ENCODE measurements at places on chromosomes 16 and 17.

GRCh38 chr16:4578961-4579530 lies 22.9 kb downstream of the C16orf96 start:
- DNase-seq, result no peak

- DNase-seq, result no peak
Measured at GRCh38 chr16:88389621-88390160, 6.9 kb downstream of the ZNF469 start.

- no peak for DNase-seq
Measured at GRCh38 chr16:87252269-87252970, 64.8 kb downstream of the C16orf95 start.

GRCh38 chr17:2929881-2930533 lies 133.4 kb downstream of the OR1D5 start:
- DNase-seq, result no peak

- peak; percentile 36 for DNase-seq
Measured at GRCh38 chr16:17578981-17579874, 108.5 kb upstream of the XYLT1 start.

GRCh38 chr17:55390364-55390977 lies 31.2 kb downstream of the MMD start:
- no peak for DNase-seq

- no peak for DNase-seq
Measured at GRCh38 chr16:50378417-50378816, 9.6 kb upstream of the BRD7 start.

DNA sequence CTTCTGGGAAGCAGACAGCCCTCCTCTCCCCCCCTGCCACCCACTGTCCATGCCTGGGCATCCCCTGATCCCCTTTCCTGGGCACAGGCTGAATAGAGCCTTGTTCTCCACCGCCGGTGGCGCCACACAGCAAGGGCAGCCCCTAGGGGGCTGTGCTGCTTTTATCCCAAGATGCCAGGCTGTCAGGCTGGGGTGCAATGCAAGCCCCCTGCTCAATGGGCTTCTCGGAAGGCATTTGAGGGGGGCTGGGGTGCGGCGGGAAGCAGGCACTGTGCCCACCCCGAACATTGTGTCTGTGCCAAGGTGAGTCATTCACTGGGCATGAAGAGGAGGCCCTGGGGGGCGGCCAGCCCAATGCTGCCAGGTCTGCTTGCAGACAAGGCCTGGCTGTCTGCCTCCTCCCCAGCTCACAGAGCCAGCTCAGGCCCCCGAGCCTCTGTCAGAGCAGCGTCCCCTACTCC lies 1.5 kb upstream of the GFAP start:
- DNase-seq, result no peak

- DNase-seq, result no peak
Measured at GRCh38 chr16:50092891-50093290, 27.1 kb downstream of the HEATR3 start.

GRCh38 chr17:32330147-32330546 lies 11.8 kb downstream of the C17orf75 start:
- DNase-seq, result no peak

DNA sequence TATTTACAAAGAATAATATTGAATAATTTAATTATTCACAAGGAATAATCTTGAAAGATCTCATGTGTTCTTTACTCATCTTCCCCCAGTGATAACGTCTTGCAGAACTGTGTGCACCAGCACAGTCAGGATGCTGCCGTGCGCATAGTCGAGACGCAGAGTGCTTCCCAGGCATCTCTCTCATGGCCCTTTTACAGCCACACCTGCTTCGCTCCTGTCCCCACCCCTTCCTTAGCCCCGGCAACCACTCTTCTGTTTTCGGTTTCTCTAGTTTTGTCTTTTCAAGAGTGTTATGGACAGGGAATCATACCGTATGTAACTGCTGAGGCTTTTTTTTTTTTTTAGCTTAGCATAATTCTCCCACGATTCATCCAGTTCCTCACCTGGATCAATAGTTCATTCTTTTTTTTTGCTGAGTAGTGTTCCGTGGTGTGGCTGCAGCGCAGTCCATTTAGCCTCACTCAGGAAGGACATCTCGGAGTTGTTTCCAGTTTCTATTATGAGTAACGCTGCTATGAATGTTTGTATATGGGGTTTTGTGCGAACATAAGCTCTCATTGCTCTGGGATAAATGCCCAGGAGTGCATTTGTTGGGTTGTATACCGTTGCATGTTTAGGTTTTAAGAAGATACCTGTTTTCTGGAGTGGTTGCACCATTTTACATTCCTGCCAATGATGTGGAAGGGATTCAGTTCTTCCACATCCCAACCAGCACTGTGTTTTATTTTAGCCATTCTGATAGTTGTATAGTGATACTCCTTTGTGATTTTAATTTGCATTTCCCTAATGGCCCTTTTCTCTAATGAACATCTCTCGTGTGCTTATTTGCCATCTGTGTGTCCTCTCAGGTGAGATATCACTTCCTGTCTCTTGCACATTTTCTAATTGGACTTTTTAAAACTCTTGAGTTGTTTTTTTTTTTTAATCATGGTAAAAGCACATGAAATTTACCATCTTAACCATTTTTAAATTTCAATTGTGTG lies 47.6 kb downstream of the SEC14L1 start:
- DNase-seq, result no peak

DNA sequence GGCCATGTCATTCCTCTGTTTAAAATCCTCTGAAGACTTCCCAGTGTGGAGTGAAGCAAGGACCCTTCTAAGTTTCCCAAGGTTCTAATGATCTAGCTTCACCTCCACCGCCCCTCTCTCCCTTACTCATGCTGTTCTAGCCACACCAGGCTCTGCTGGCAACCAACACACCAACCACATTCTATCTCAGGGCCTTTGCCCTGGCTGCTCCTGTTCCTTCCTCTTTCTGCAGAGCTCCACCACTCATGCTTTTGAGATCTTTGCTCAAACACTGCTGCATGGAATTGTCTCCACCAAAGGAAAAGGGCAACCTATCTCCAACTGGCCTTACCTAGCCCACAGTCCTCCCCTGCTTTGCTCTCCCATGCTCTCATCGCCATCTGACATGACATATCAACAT lies 128.7 kb downstream of the XYLT1 start:
- DNase-seq, result no peak

GRCh38 chr16:70467608-70468007 lies 13.2 kb downstream of the FCSK start:
- no peak for DNase-seq

DNA sequence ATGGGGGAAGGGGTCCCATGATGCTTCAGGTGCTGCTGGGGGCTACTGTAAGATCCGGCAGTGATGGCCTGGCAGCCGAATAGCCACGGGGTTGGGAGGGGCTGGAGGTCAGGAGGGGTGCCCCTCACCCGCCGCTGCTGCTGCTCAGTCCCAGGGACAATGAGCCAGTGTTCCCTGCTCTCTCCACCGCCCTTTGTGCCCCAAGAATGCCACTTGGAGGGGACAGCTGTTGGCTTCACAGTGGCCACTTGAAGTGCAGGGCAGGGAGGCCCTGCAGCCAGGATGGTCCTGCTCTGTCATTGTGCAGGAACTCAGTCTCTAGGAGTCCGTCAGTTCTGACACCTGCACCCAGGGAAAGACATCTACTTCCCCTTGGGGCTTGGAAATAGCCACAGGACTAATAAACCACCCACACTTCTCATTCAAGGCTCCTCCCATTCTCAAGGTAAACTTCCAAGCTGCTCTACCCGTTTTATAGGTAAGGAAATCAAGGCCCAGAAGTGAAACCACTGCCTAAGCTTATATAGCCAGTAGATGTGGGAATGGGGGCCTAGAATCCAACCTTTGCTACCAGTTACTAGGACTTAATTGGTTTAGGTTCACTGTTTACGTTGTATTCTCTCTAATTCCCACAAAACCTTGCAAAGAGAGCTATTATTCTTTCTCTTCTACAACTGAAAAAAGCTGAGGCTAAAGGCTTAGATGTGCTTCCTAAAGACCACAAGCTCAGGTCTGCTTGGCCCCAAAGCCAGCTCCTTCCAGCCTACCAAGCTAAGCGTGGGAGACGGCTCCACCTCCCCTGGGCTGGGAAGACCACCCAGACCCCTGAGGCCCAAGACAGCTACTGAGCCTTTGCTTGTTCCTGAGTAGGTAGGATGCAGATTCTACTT lies 6.2 kb upstream of the CPSF4L start:
- DNase-seq, result no peak

DNA sequence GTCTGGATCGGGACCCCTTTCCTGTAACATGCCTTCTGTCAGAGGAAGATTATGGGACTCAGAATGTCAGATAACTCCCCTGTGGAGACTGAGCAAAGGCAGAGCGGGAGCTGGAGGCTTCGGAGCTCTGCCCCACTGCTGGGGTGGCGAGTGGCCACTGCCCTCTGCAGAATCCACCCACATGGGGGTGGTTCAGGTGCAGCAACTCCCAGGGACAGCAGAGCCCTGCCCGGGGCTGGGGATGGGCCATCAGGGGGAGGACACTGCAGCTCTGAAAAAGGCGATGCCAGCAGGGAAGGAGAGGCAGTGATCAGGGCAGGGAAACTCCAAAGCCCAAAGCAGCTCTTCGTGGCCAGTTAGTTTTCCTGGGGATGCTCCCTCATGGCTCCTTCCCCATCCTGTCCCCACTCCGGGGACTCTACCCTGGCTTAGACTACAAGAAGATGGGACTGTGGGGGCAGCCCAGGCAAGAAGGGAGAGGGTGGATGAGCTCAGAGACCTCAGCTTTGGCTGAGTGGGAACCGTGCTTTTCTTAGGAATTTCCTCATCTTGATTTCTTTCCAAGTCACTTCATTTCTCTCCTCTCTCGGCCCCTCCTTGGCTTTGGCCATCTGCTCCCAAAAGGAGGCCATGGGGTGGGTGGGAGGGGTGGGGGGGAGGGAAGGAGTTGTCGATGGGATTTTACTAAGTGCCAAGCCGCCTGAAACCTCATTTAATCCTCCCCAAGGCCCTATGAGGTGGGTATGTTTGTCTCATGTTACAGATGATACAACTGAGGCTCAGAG lies 4.0 kb downstream of the CA4 start:
- DNase-seq, result no peak

DNA sequence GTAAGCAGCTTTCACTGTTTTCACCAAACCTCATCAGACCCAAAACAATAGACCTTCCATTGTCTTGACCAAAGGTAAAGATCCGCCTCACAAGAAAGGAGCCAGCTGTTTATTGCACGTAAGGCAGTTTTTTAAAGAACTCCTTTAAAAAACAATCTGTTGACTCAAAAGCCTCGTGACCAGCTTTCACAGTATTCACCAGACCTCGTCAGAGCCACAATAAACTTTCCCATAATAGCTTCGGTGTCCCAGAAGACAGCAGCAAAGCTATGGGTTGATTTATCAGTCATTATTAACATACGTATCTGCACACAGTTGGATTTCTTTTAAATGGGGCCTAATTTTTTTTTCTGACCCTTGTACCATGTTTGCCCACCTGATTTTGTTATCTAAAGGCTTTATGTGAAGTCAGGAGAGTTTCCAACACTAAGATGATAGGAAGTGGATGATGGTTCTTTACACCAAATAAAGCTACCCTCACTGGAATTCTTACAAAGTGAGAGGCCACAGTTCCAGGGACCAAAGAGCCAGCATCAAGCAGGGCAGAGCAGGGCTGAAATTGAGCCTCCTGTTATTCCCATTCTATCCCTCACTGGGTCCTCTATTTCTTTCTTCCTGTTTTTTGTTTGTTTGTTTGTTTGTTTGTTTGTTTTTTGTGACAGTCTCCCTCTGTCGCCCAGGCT lies 17.6 kb upstream of the HELZ start:
- no peak for DNase-seq

DNA sequence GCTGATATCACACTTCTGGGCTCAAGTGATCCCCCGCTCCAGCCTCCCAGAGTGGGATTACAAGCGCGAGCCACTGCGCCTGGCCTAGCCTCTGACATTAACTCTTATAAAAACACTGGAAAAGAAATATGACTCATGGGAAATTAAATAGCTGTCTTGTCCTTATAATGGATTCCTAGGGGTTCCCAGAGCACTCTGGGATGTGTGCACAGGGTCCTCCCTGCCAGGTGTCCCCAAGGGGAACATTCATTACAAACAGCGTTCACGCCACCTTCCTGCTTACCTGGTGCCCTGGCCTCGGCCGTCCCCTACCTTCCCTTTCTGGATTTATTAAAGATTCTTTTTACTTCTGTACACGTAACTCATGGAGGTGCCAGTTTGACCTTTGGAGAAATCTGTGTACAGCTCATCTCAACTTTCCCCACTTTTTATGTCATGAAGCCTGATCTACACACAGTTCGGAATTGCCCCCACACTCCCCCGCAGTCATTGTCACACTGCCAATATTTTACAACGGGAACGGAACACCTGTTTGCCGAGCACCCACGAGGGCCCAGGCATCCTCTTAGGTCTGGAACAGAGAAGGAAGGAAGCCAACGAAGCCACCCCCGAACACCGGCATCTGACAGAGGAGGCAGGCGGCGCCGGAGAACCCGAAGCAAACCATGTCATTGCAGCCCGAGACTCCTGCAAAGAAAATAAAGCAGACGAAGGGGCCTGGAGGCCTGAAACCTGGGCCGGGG lies 39.7 kb upstream of the MEAK7 start:
- DNase-seq, result no peak

- DNase-seq, result no peak
Measured at GRCh38 chr17:77914385-77915254, 43.9 kb upstream of the TNRC6C start.

GRCh38 chr16:84884596-84885341 lies 65.0 kb downstream of the CRISPLD2 start:
- DNase-seq, result no peak

DNA sequence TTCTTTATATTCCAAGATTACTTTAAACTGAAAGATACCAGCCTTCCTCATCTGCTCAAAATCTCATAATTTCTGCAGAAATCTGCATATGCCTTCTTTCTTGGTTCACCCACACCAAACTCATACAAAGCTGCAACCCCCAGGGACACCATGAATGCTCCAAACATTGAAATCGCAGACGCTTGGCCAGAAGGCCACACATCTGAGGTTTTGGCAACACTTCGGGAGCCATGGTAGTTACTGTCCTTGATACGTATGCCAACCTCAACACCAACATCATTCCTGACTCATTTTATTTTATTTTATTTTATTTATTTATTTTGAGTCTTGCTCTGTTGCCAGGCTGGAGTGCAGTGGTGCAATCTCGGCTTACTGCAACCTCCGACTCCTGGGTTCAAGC lies 11.8 kb downstream of the GSPT1 start:
- DNase-seq, result no peak

DNA sequence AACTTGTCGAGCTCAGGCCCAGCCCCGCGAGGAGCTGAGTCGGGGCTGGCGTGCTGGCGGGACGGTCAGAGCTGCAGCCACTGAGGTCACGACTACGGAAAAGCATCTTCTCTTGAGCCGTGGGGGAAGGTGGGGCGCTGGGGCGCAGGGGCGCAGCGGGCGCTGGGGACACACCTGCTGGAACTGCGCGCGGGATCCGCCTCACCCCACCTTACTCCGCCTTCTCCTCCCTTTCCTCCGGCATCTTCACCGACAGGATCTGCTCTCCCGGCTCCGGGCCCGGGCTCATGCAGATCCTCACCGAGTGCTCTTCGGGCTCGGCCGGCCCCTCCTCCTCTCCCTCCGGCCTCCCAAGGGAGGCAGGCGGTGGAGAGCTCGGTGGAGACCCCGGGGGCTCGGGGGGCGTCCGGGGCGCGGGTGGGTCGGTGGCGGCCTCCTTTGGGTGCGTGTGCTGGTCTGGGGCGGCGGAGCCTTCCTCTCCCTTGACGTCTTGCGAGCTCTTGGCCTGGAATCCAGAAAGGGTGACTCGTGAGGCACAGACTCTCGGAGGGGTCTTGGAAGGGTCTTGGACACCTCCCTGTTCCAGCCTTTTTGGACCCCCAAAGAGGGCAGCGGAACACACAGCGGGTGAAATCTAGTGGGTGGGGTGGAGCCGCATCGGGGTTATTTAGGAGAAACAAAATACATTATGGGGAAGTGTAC lies 81.8 kb upstream of the KIFC3 start:
- no peak for DNase-seq

- DNase-seq, result no peak
Measured at GRCh38 chr17:80387071-80387470, 27.9 kb upstream of the ENDOV start.
